ENCODE measurements at places on chromosomes 3 and 15. TPM values are rescaled to one million over a fixed set of nuclear protein-coding genes. Genes with fewer than 3 reads are reported as not detected.

- DNase-seq = peak; percentile 19
Observed at GRCh38 chr3:15795651-15796308, 2.0 kb downstream of the ANKRD28 start.

DNA sequence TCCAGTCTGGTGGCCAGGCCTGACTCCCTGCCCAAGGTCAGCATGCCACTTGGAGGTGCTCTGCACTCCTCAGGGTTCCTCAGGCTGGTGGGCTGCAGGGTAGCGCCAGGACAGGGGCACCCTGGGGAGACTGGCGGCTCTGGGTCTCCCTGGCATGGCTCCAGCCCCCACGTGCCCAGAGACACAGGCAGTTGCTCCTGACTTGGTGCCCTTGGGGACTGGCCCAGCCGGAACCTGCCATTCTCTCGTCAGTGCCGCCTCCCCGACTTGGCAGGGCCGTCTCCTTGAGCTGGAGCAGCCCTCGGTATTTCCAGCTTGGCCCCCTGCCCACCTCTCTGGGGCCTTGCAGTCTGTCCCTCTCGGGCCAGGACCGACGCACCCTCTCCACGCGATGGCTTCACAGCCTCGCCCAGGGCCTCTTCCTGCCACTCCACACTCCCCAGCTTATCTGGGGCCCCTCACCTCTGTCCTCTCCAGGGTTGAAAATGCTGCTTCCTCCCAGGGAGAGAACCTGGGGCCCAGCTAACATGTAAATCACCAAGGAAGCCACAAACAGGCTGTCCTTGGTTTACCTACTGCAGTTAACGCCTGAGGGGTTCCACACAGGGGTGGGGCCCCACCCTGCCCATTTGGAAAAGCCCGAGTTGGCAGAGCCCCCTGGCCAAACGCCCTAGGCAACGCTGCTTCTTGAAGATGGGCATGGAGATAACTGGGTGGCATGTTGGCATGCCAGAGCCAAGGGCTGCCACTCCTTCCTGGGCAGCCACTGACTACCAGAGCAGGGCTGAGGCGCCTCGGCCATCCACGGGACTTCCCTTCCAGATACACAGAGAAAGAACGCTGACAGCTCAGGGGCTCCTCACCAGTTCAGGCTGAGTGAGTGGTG lies 61.4 kb downstream of the SMAD6 start:
- DNase-seq = peak; percentile 57

DNA sequence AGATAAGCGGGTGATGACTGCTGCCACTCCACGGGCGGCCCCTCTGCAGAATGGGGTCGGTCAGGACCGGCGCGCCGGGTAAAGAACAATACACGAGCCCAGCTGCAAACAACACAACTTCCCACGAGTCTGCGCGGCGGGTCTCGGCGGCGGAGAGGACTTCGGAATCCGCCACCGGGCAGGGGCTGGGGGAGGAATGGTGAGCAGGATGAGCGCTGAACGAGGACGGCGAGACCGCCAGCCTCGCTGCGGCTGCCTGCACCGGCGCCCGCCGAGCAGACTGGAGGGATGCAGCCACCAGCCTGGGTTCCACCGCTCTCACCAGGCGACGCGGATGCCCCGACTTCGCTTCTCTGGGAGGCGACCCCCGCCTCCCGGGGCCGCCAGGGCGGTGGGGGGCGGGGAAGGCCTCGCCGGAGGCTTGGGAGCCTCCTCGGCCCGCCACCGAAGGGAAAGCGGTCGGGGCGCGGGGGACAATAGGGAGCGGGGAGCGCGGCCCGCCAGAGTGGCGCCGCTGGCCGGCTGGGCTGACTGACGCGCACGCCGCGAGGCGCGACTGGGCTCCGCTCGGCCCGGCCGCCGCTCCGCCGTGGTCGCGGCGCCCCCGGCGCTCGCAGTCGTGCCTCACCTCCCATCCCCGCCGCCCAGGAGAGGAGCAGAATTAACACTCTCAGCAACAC lies 515 bp downstream of the ADAM10 start:
- peak; percentile 16 for DNase-seq

GRCh38 chr3:62830727-62831322 lies 44.4 kb downstream of the CADPS start:
- no peak for DNase-seq

- DNase-seq = peak; percentile 76
Observed at GRCh38 chr3:189824629-189825312, 193.6 kb downstream of the TP63 start.

DNA sequence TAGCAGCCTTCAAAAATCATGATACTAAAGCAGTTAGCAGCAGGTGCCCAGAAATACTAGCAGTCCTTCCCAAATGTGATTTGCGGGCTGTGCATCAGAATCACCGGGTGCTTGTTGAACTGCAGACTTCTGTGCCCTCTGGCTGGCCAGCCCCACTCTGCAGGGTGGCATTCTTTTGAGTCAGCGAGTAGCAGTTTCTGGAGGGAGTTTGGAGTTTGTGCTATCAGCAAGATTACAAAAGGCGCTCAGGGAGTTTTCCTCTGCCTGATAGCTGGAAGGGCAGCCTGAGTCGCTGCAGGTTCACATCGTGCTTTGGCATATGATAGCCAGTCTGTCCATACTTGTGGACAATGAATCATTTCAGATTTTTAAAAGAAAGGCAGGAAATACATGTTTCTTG lies 57.6 kb downstream of the CLDN11 start:
- DNase-seq = no peak

- DNase-seq = no peak
Observed at GRCh38 chr3:56915966-56916586, 114.3 kb upstream of the ARHGEF3 start.

DNA sequence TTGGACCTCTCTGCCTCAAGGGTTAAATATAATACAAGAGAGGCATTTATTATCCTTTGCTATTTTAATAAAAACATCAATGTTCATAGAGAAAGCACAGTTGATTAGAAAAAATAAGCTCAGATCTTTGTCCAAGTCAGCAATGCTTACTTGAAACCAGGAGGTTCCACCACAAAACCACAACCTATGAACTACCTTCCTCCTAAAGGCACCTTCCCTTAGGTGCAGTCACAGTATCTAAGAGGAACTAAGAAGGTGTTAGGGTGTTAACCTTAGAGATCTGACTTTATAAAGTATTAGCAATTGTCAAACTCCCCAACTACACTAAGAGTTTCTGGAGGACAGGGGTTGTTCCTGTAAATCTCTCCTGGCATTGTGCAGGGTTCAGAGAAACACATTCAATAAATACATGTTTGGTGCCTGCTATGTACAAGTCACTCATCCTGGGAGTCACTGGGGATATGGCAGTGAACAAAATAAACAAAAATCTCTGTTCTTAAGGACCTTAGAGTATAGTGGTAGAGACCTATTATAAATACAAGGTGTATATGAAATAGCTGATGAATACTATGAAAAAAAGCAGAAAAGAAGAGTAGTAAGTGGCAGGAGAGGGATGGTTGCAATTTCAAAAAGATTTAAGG lies 208.6 kb downstream of the NFKBIZ start:
- no peak for DNase-seq

DNA sequence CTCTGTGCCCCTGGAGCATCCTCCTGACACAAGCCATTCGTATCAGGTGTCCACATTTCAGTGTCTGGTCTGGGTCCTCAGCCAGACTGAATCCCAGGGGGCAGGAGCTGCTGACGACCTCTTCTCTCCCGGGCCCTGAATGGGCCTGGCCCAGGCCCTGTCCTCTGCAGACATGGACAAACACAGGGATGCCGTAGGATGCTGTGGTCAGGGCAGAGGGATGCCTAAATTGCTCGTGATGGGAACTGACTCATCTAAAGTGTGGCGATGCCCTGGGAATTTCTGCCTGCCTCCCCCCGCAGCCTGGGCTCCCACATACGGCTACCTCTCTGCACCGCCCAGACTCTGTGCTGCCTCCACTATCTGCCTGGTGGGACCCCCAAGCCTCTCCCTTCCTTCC lies 58.5 kb upstream of the CTSH start:
- no peak for DNase-seq

DNA sequence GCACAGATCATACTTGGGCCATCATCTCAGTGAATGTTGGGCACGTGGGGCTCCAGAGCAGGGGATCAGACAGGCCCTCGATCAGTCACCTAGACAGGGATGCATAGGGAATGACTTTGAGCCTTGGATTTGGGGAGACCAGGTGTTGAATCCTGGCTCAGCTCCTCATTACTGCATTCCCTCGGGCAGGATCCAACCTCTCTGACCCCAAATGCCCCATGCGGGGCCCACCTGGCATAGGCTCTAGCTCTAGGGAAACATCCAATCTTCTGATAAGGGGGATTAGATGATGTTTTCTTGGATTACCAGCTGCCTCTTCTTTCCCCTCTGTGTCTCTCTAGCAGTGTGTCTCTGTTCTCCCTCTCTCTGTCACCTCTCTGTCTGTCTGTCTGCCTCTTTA lies 22.7 kb downstream of the LOXL1 start:
- no peak for DNase-seq

DNA sequence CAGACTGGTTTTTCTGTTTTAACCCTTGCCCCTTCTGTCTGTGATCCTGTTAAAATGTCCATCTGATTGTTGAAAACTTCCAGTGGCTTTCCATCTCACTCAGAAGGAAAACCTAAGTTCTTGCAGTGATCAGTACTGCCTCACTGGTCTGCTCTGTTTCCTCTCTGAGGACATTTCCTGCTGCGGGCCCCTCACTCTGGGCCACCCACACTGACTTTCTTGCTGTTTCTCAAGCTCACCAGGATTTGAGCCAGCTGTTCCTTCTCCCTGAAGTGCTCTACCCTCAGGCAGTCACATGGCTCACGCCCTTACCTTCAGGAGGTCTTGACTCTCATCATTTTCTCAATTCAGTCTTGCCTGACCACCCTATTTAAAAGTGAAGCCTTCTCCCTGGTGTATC lies 1.8 kb downstream of the GRK7 start:
- no peak for DNase-seq

DNA sequence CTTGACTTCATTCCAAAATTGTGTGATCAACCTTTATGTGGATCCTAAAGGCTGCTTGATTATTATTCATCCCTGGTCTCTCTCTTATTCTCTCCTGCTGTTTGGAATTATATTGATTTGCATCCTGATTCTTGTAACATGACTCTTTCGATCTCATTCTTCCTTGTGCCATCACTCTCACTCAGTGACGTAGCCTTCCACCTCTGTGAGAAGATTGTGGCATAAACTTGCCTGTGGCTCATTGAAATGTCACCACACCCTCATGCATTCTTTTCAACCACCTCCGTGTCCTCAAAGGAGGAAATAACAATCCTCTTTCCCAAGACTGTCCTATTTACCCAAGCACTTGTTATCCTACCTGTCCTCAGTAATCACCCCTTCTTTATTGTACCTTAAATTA lies 41.3 kb upstream of the GCNT3 start:
- no peak for DNase-seq

GRCh38 chr15:49223536-49224274 lies 53.7 kb downstream of the GALK2 start:
- DNase-seq = peak; percentile 20

Gene TM4SF1
- 152 TPM for total RNA-seq

DNA sequence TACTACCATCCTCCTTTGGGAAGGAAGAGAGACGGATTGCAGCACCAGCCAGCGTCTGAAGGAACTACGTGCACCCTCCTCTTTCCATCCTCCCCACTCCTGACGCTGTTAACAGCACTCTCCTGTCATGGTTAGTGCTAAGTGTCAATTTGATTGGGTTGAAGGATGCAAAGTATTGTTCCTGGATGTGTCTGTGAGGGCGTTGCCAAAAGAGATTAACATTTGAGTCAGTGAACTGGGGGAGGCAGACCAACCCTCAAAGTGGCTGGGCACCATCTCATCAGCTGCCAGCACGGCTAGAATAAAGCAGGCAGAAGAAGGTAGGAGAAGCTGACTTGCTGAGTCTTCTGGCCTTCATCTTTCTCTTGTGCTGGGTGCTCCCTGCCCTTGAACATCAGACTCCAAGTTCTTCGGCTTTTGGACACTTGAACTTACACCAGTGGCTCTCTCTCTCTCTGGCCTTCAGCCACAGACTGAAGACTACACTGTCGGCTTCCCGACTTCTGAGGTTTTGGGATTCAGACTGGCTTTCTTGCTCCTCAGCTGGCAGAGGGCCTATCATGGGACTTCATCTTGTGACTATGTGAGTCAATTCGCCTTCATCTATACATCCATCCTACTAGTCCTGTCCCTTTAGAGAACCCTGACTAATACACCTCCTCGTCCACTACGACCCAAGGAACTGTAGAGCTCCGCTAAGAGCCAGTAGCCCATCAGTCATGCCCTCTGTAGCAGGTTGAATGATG lies 128.2 kb upstream of the HES1 start:
- no peak for DNase-seq

- no peak for DNase-seq
Observed at GRCh38 chr15:81157195-81157938, 23.3 kb downstream of the CFAP161 start.

- DNase-seq = no peak
Observed at GRCh38 chr3:183587336-183587735, 31.8 kb upstream of the KLHL6 start.

DNA sequence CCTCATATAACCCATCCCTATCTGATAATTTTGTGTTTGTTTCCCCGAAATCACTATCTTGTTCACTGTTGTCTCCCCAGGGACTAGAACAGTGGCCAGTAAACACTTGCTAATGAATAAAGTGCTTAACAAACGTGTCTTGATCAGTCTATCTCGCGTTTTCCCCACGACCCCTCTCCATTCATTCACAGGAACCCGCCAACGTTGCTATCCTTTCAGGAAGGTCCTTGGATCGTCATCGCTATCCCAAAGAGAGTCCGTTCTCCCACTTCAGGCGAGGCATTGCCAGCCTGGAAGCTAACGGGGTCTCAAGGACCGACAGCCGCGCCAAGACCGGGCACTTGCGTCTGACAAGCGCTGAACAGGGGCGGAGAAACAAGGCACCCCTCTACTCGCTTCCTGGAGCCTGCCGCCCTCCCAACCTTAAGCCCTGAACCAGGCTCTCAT lies 344 bp downstream of the LINS1 start:
- DNase-seq = peak; percentile 9

Gene USP4
- 2.7 TPM for total RNA-seq

Gene CD86
- total RNA-seq = 0.39 TPM

- DNase-seq = no peak
Observed at GRCh38 chr15:31459400-31459748, 132.7 kb downstream of the KLF13 start.

- DNase-seq = no peak
Observed at GRCh38 chr3:47554335-47554734, 24.3 kb downstream of the CSPG5 start.

Gene FSTL1
- 290 TPM for total RNA-seq

DNA sequence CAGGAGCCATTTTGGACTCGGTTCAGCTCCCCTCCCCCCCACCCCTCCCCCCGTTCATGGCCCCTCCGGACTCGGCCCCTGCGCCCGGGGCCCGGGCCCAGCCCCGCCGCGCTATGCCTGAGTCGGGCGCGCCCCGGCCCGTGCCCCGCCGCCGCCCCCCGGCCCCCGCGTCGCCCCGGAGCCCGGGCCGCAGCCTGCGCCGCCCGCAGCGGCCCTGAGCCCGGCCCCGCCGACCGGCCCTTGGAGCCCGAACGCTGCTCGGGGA lies 155 bp downstream of the ACVR2B start:
- no peak for DNase-seq

DNA sequence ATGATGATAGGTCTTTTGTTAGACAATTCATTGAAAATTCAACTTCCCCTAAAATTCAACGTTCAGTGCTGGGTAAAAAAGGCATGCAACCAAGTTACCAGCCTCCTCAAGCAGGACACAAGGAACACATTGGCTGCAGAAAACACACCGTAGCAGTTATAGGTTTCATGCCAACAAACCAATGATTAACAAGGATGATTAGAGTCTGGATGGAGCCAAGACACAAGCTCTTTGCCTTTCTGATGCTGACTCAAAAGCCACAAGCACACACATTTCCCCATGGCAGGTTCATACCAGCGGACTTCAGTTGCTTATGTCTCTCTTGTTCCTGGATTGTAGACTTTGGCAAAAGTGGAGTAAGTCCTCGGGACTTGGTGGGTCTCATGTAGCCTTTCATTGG lies 105.8 kb downstream of the DHX30 start:
- DNase-seq = no peak
